ENCODE measurements at places on chromosomes 1 and 21. TPM values are rescaled to one million over a fixed set of nuclear protein-coding genes. Genes with fewer than 3 reads are reported as not detected.

DIRAS3 gene
- total RNA-seq: 0.97 TPM

CTSS gene
- 31.9 TPM for total RNA-seq

UMODL1 gene
- total RNA-seq: not detected

SNAPIN gene
- total RNA-seq: 57.2 TPM

EDARADD gene
- total RNA-seq: not detected

CFAP74 gene
- total RNA-seq: not detected

OR2T11 gene
- not detected for total RNA-seq

Measured in epithelial cell of umbilical artery (primary cell).